NCI-H1048 (cell line): ENCODE measurements at places on chromosomes 3 and 15.

- DNase-seq: no peak
Observed at GRCh38 chr3:9855594-9855993, 11.8 kb upstream of the RPUSD3 start.

DNA sequence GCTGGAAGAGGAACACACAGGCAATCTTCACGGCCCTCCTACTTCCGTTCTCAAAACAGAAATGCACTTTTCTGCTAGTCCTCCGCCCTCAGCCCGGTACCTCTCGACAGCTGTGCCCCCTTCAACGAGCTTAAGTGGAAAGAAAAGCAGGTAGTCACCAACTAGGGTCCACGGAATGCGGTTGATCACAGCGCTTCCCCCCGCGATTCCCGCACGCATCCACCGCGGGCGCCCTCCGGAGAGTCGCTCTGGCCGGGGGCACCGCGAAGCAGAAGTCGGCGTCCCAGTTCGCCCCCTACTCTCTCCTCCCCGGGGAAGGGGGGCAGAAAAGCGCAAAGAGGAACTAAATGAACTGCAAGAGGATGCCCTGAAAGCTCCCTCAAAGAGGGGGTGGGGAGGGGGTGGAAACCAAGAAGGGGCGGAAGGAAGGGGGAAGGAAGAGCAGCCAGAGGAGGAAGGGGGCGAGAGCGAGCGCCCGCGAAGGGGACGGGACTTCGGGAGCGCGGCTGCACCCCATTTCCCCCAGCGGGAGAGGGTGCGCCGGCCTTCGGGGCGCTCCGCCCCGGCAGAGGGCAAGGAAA is 738 bp downstream of the ACAP2 start:
- no peak for DNase-seq

GRCh38 chr3:79380581-79380980 is 387.2 kb downstream of the ROBO1 start:
- DNase-seq: no peak

GRCh38 chr15:100008258-100008657 is 275.0 kb upstream of the LYSMD4 start:
- no peak for DNase-seq

- no peak for DNase-seq
Observed at GRCh38 chr3:132660811-132661070, 612 bp downstream of the UBA5 start.
